Thoracic aorta (tissue), 2 donors: ENCODE measurements at places on chromosomes 7 and 10.

GRCh38 chr7:44846816-44847508, 925 bp downstream of the H2AZ2 start:
- peaks cover 19% of the 10 kb centered on the region for H3K4me1 ChIP-seq
- no peak for DNase-seq
- peaks cover 4% of the 10 kb centered on the region for H3K36me3 ChIP-seq
- peak overlapping the region; percentile 93 for H3K27ac ChIP-seq

DNA sequence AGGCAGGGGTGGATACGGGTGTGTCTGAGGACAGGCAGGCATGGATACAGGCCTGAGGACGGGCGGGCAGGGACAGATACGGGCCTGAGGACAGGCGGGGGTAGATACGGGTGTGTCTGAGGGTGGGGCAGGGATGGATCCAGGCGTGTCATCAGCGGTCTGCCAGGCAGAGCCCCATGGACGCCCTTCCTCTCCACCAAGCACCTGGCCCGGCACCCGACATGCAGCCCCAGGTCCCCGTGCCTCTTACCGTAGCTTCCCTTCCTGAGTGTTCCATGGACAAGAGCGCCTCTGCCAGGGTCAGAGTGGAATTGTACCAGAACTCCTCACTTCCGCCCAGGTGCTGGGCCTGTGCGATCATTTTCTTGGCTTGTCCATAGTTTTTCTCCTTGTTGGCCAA, 74.6 kb upstream of the NKX6-2 start:
- no peaks in the 10 kb centered on the region for H3K4me1 ChIP-seq
- H3K4me3 ChIP-seq: no peak overlapping the region
- no peaks in the 10 kb centered on the region for H3K27me3 ChIP-seq
- no peak overlapping the region for H3K27ac ChIP-seq
- no peaks in the 10 kb centered on the region for H3K36me3 ChIP-seq

- no peaks in the 10 kb centered on the region for H3K36me3 ChIP-seq
- H3K27ac ChIP-seq: no peak overlapping the region
- no peaks in the 10 kb centered on the region for H3K27me3 ChIP-seq
- no peaks in the 10 kb centered on the region for H3K4me1 ChIP-seq
- no peak overlapping the region for H3K4me3 ChIP-seq
These were observed 339.9 kb downstream of the CCSER2 start for GRCh38 chr10:84668186-84668763.

GRCh38 chr10:66717231-66717981, 208.4 kb upstream of the LRRTM3 start:
- H3K4me1 ChIP-seq: no peaks in the 10 kb centered on the region
- H3K27me3 ChIP-seq: no peaks in the 10 kb centered on the region
- no peaks in the 10 kb centered on the region for H3K36me3 ChIP-seq
- no peak for DNase-seq

GRCh38 chr7:99012722-99013121, 131.2 kb downstream of the SMURF1 start:
- no peaks in the 10 kb centered on the region for H3K27me3 ChIP-seq
- no peak overlapping the region for H3K4me3 ChIP-seq
- no peak overlapping the region for H3K27ac ChIP-seq
- H3K36me3 ChIP-seq: peaks cover 53% of the 10 kb centered on the region
- DNase-seq: no peak
- no peaks in the 10 kb centered on the region for H3K4me1 ChIP-seq

DNA sequence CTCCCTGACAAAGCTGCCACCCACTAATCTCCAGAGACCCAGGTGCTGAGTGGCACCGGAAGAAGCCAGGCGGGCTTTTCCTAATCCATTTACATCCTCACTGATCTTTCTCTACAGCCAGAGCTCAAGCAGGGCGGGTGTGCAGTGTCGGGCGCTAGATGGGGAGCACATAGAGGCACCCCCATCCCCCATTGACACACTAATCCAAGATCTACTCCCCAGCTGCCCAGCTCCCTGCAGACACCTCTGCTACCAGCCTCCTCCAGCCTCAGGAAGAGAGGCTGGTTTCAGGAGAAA, 22.2 kb downstream of the FRMPD2 start:
- H3K27ac ChIP-seq: no peak overlapping the region
- H3K4me3 ChIP-seq: no peak overlapping the region

- H3K27me3 ChIP-seq: no peaks in the 10 kb centered on the region
- no peak overlapping the region for H3K4me3 ChIP-seq
- no peaks in the 10 kb centered on the region for H3K4me1 ChIP-seq
- no peaks in the 10 kb centered on the region for H3K36me3 ChIP-seq
- DNase-seq: no peak
These were observed 352.0 kb upstream of the AKR1E2 start for GRCh38 chr10:4473977-4474376.

DNA sequence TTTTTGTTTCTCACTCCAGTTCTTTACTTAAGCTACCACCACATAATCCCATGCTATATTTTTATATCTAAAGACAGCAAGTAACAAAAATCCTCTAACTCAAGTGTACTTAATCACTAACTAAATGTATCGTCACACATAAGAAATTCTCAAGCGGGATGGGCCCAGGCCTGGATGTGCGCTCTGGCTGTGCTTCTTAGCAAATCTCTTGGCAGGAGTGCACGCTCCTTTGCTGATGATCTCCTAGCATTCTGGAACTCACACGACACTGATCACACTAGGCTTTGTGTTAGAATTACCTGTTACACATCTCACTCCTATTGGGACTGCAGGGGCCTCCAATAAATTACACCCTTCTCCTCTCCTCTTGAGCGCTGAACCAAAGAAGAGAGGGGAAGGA, 46.7 kb upstream of the CALD1 start:
- no peak for DNase-seq
- peaks cover 35% of the 10 kb centered on the region for H3K4me1 ChIP-seq
- no peak overlapping the region for H3K4me3 ChIP-seq
- H3K27ac ChIP-seq: no peak overlapping the region

- no peaks in the 10 kb centered on the region for H3K36me3 ChIP-seq
- no peak overlapping the region for H3K27ac ChIP-seq
- no peaks in the 10 kb centered on the region for H3K27me3 ChIP-seq
- no peak overlapping the region for H3K4me3 ChIP-seq
- no peak for DNase-seq
These were observed 114.5 kb upstream of the TRIM24 start for GRCh38 chr7:138345567-138345966.

- DNase-seq: no peak
- H3K4me1 ChIP-seq: no peaks in the 10 kb centered on the region
- no peak overlapping the region for H3K4me3 ChIP-seq
- no peaks in the 10 kb centered on the region for H3K36me3 ChIP-seq
- H3K27ac ChIP-seq: no peak overlapping the region
- H3K27me3 ChIP-seq: no peaks in the 10 kb centered on the region
These were observed 254.7 kb upstream of the PTER start for GRCh38 chr10:16182144-16182543.

DNA sequence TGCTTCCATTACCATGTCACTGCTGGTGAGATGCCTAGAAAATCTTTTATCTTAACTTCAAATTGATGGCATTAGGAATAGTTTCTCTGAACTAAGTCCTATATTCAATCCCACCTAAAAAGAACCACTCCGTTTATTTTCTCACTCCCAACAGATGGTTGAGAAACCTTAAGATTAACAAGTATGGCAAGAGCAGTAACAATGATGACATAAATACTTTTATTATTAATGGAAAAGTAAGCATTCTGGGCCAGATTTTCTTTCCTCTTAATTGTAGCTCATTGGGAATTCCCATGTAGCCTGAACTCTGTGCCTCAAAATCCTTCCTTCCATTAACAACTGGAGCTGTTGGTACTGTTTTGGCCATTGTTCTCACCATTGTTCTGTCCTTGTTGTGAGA, 21.1 kb upstream of the FAM13C start:
- peaks cover 37% of the 10 kb centered on the region for H3K4me1 ChIP-seq
- peak overlapping the region; percentile 75 for H3K27ac ChIP-seq
- H3K36me3 ChIP-seq: no peaks in the 10 kb centered on the region

DNA sequence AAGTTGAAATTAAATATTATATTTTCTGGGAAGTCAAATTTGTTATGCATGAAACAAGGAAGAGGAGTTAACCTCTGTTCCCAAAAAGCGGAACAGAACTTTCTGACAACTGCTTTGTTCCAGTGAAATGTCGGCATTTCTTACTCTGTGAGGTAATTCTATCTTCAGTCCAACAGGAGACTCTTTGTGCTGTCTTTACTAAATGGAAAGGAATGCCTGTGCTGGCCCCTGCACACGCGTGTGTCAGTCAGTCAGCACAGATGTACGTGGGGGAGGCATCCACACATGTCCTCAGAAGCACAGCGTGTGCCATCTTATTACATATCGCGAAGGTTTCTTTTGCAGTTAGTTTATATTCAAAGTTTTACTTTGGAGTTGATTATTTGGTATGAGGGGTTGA, 37.5 kb downstream of the NET1 start:
- DNase-seq: no peak
- peaks cover 25% of the 10 kb centered on the region for H3K36me3 ChIP-seq
- H3K27me3 ChIP-seq: no peaks in the 10 kb centered on the region
- peak overlapping the region; percentile 90 for H3K4me3 ChIP-seq

- H3K4me1 ChIP-seq: peaks cover 5% of the 10 kb centered on the region
- no peak overlapping the region for H3K27ac ChIP-seq
- DNase-seq: no peak
These were observed 207.6 kb downstream of the FOXP2 start for GRCh38 chr7:114622221-114622620.
